Fibroblast of skin of left biceps (primary cell): ENCODE measurements at places on chromosomes 16 and 17.

GRCh38 chr16:58001781-58002415 lies 691 bp downstream of the USB1 start:
- DNase-seq = no peak

- DNase-seq = no peak
Measured at GRCh38 chr16:86681031-86681756, 102.8 kb downstream of the FOXL1 start.

GRCh38 chr17:4986403-4986802 lies 1.1 kb downstream of the CAMTA2 start:
- no peak for DNase-seq

DNA sequence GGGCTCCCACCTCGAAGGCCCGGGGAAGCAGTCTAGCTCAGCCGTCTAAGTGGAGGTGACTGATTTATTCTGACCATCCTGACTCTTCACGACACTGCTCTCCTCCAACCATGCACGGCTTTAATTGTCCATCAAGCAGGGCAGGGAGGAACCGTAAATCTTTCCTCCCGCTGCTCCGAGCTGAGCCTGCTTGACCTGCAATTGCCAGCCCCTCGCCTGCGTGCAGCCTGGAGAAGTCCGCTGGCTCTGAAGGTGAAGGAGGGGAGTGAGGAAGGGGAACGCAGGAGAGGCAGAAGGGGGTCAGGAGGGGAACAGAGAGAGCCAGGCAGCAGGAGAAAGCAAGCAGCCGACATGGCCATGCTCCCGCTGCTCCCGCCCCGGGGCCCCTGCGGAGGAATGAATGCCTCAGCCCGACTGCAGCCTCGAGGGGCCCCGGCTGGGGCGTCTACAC lies 10.1 kb downstream of the RBFOX3 start:
- no peak for DNase-seq

DNA sequence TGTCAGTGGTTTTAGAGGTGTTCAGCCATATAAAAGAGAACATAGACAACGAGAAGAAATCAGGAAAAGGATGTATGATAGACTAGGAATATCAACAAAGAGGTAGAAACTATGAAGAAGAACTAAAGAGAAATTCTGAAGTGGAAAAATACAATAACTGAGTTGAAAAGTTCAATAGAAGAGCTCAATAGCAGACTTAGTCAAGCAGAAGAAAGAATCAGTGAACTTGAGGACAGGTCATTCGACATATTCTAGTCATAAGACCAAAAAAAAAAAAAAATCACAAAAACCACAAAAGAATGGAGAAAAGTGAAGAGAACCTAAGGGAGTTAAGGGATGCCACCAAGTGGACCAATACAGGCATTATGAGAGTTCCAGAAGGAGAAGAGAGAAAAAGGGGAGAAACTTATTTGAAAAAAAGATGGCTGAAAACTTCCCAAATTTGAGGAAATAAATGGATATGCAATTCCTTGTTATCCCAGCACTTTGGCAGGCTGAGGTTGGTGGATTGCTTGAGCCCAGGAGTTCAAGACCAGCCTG lies 321.2 kb downstream of the ABCC12 start:
- DNase-seq = no peak

- no peak for DNase-seq
Measured at GRCh38 chr16:88923450-88923849, 53.6 kb downstream of the CBFA2T3 start.

DNA sequence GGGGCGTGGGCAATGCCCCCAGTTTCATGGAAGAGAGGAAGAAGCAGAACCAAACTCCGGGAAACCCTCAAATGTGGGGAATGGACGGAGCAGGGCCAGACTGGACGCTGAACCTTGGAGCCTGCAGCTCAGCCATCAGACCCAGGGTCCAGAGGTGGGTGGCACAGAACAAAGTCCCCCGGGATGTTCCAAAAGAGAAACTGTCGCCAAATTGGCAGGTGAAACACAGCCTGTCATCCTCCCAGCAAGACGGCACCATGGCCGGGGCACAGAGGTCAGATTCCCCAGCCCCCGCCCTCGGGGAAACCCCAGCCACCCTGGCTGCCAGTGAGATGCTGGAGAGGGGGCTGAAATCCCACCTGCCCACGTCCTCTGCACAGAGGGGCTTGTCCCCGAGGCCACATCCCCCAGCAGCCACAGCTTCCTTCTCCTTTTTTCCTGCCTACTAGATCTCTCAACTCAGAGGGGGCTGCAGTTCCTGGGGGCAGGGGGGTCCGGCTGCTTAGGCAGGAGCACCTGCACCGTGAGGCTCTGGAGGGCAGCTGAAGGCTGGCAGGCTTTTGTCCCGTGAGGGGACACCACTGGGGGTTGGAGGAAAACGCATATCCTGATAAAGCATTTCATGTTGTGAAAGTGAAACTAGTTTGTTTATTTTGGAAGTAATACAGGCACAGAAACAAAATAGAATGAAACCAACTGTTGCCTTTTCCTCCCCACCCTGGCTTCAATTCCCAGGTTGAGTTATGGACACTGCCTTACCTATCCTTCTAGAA lies 1.2 kb upstream of the SECTM1 start:
- no peak for DNase-seq

- no peak for DNase-seq
Measured at GRCh38 chr16:3004319-3004718, 8.4 kb upstream of the CLDN9 start.

DNA sequence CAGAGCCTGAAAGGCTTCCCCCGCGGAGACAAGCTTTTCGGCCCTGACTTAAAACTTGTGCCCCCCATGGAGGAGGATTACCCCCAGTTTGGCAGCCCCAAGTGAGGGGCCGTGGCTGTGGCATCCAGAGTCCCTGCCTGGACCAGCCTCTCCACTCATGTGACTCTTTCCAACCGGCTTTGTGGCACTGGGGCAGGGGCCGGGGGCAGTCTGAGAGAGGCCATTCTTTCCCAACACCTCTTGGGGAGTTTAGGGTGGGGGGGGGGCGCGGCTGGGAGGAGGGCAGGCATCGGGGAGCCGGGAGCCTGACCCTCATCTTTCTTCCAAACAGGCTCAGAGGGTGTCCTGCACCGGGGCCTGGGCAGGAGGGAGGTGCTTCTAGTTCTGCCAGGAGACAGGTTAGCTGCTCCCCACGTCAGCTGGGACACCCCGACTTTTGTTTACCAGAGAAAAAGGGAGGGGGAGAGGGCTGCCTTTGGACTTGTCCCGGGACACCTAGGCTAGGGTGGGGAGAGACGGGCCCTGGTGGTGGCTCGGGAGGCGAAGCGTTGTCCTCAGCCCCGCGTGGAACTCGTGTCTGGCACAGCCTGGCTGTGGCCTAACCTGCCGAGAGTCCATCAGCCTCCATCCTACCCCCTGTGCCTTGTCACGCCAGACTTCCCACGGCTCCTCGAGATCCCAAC lies 7.3 kb upstream of the SERPINF1 start:
- DNase-seq = no peak

DNA sequence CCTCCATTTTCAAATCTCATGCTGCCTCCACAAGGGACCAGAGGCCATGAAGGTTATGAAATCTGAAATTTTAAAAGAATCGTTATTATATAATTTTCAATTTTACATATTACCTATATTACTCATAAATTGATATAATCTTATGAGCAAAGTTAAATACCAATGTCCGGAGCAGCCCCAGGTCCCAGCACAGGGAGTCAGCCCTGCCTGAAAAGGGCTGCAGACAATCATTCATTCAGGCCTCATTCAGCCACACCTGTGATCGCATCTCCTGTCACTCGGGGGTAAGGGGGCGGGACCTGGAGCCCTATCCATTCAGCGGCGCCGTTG lies 172.5 kb downstream of the AHSP start:
- no peak for DNase-seq

DNA sequence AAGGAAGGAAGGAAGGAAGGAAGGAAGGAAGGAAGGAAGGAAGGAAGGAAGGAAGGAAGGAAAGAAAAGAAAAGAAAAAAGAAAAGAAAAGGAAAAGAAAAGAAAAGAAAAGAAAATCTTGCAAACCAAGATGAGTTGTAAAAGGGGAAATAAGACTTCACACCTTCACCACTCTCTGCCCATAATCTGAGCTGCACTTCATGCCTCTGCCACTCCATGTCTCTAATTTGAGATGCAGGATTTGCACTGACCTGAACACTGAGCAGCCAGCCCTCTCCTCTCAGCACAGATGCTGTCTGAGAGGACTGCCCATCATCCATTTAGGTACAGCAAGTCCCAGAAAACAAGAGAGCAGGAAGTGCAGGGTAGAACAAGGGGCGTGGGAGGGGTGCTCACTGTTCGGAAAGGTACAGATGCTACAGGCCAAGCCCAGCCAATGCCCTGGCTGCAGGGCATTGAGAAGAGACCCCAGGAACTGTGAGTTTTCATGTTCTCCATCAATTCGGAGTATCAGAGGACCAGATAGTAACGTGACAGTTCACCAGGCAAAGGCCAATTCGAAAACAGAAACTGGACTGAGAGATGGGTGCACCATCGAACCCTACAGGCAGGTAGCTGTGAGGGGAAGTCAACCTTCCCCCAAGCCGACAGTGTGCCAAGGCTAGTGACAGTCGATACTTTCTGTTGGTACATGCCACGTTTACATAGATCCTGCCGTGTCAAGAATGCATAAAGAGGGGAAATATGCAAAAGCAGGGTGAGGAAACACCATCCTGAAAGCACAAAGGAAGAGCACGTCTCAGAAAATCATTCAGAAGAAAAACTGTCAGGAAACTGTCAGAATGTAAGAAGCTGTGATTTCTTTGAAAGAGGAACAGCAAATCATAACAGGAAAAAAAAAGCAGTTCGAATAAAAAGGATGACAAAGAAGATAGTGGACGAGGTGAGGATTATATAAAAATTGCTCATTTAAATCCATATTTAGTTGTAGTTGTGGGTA lies 142.0 kb upstream of the RCVRN start:
- DNase-seq = no peak

GRCh38 chr17:1918346-1919162 lies 88.7 kb downstream of the RPA1 start:
- no peak for DNase-seq

GRCh38 chr17:37301288-37301687 lies 74.5 kb upstream of the C17orf78 start:
- no peak for DNase-seq

- DNase-seq = no peak
Measured at GRCh38 chr17:64920026-64920418, 744 bp upstream of the LRRC37A3 start.

GRCh38 chr17:77942112-77942988 lies 16.2 kb upstream of the TNRC6C start:
- DNase-seq = no peak

GRCh38 chr17:4333041-4333440 lies 33.4 kb downstream of the UBE2G1 start:
- no peak for DNase-seq

DNA sequence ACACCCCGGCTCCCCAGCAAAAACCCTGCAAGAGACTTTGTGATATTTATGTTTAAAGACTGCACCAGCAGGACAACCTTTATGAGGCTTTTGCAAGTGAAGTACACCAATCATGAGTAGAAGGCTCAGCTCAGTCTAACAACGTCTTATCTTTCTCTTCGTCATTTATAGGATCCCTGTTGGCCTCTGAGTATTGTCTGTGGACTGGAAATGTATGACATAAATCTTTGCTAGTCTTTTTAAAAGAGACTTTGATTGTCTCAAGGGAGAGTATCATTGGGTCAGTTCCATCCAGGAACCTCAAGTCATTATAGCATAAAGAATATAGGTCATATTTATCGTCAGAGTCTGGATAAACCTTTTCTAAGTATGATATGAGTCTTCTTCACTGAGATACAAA lies 505.0 kb upstream of the SOX9 start:
- DNase-seq = no peak

DNA sequence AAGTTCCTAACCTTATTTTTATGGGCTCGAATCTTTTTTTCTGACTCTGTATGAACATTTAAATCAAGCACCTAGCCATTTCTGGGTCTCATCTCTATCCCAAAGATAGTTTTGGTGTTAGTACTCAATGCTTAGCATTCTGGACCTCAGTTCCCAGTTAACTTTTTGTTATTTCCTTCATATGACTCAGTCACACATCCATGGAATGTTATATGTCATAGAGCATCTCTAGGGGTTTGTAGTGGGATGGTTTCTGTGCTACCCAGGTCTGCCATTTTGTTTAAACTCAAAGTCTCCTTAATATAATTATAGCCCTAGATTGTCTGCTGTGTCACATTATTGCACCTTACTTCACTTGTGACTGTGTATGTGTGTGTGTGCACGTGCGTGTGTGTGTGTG lies 90.1 kb downstream of the EFCAB13 start:
- DNase-seq = no peak

DNA sequence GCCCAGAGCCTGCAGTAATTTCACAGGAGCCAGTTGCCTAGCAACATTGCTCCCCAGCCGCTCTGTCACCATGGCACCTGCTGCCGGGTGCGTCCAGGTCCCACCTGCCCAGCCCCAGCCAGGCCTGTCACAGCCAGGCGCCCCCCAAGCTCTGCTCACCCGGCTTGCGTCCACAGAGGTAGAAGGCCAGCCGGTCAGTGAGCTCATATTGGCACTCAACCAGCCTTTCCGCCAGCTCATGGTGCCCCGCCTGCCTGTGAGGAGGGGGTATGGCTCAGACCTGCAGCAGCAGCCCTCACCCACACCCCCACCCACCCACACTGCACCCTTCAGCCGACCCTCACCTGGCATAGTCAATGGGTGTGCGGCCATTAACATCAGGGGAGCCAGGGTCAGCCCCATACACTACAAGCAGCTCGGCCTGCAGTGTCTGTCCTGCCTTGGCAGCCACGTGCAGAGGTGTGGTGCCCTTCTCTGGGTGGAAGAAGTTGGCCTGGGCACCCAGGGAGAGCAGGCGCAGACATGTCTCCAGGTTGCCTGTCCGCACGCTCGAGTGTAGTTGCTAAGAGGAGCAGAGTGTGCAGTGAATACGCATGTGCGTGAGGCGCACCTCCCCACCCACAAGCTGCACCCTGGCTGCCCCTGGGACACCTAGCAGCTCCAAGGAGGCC lies 7.7 kb downstream of the GIT1 start:
- DNase-seq = no peak

DNA sequence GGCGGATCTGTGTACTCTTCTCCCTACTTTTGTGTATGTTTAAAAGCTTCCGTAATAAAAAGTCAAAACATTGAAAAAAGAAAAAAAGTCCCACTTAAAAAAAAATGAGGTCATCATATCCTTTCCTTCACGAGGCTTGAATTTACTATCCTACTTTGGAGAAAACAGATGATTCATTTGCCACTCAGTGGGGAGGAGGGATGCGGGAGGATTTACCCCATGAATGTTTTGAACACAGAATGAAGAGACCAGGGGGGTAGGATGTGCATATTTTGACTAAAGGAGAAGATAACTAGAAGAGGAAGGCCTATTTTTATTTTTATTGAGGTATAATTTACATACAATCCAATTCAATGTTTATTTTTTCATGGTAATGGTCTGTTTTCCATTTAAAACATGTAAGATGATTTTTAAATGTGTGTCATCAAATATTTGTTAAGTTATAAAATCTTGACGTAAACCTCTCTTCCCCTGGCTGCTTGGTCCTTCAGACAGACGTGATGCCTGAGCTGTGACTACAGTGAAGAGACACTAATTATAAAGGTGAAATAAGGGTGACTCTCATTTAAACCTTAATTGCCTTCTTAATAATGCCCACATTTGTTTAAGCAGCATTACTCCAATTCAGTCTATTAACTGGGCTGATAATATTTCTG lies 135.4 kb upstream of the AXIN2 start:
- DNase-seq = no peak

- no peak for DNase-seq
Measured at GRCh38 chr16:26710450-26710849, 356.3 kb upstream of the C16orf82 start.

- DNase-seq = no peak
Measured at GRCh38 chr17:58187675-58188074, 4.9 kb upstream of the EPX start.
